ENCODE measurements at places on chromosomes 4 and X.

GRCh38 chr4:142700531-142700930, 145.6 kb downstream of the INPP4B start:
- no peak for DNase-seq

DNA sequence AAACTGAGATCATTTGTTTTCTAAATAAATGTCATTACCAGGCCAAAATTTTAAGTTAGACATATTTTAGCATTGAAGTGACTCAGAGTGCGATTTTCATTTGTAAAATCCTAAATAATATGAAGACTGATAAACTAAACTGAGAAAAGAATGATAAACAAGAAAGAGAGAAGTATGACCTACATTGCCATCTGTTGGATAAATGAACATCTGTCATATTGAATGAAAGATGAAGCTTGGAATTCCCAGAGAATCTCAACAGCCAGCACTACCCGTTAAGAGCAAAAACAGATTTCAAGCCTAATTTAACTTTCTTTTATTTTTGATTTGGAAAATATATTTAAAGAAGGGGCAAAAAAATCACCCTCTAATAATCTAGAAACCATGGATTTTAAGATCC, 591.0 kb upstream of the ATOH1 start:
- no peak for DNase-seq

- no peak for DNase-seq
Observed at GRCh38 chr4:150078579-150079080, 385 bp downstream of the DCLK2 start.

DNA sequence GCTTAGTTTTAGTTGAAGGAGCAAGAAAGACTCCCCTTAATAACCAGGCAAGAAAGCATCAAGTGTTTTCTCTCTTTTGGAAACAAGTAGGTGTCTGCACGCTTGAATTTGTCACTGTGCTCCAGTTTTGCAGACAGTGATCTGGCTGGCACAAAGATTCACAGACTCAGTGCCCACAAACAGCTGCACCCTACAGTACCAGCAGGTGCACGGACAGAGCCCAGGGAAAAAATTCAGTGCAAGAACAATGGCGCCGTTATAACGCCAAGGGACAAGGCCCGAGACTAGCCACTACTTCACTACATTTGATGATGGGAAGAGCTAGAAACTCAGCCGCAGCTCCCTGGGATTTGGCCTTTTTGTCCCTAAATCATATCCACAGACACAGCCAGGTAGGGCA, 56.0 kb downstream of the ZNF827 start:
- DNase-seq = no peak

GRCh38 chr4:4947721-4948120, 71.5 kb downstream of the CYTL1 start:
- no peak for DNase-seq

GRCh38 chr4:13543839-13544605, at the start of gene NKX3-2:
Gene NKX3-2, minus strand, starts transcription at chr4:13544508. Its CDS starts 94 bp downstream, at chr4:13544414.
- DNase-seq = no peak

DNA sequence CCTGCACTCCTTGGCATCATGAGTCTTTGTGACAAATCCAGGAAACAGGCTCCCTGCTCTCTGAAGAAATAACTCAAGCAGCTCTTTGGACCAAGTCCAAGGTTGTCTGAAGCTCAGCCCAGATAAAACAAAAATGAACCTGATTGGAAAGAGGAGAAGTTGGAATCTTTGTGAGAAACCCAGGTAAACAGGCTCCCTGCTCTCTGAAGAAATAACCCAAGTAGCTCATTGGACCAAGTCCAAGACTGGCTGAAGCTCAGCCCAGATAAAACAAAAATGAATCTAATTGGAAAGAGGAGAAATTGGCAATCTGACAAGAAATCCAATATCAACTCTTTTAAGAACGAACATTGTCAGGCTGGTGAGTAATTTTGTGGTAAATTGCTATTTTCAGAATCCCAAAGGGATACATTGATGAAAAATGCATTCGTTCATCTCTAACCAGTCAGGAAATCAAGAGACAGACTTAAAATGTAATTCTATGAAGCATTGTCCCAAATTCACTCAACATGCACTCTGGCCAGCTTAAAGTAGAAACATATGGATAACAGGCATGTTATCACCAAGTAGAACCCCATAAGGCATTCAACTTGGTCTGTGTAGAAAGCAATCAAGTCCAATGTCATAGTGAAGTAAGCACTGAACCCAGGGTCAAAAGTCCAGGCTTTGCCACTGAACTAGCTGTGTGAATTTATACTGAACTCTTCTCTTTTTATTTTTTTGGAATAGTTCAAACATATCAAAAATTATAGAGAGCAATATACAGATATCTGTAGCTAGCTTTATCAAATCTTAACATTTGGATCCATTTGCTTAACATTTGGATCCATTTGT, 16.8 kb upstream of the NFXL1 start:
- no peak for DNase-seq

- DNase-seq = no peak
Observed at GRCh38 chr4:126046081-126046614, 731.4 kb downstream of the FAT4 start.

DNA sequence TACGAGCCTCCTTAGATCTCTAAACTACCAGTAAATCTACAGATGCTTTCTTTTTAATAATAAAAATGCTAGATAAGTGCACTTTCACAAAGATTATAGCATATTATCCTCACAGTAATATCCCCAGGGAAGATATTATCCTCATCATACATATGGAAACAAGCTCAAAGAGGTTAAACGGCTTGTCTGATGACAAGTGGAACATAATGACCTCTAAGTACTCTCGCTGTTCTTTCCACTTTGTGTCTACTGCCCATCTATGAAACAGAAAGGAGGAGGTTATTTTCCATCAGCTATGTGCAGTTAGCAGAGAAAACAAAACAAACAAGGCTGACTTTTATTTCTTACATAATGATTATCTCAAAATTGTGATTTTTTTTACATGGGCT, 42.8 kb upstream of the PRDM8 start:
- no peak for DNase-seq

DNA sequence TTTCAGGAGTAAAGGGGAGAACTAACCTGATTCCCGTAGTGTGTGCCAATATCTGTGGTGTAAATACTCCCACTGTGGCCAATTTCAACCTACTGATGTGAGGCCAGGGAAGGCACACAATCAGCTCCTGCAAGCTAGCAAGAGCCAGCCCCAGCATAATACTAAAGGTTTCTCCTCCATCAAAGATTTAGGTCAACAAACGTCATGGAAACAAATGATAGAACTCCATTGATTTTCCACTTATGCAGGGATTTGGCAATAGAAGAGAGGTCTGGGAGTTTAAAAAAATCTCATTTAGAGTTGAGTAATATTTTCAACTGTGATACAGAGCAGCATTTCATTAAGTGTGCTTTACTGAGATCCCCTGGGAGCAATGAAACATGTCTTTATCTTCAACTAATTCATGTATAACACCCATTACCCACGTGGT, 15.8 kb upstream of the VEGFD start:
- no peak for DNase-seq

GRCh38 chrX:20265221-20265725, 1.4 kb downstream of the RPS6KA3 start:
- DNase-seq = no peak

DNA sequence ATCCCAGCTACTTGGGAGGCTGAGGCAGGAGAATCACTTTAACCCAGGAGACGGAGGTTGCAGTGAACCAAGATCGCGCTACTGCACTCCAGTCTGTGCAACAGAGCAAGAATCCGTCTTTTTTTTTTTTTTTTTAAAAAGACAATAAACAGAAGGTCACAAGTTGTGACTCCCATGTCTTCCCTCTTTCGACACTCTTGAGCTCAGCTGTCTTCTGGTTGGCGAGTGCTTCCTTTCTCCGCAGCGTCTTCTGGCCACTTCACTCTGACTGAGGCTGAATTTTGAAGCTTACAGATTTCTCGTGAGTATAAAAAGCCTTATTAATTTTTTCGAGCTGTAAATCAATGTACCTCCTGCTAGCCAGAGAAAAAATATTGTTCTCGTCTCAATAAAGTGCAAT, 124.9 kb downstream of the STOX2 start:
- no peak for DNase-seq

GRCh38 chrX:78213331-78213730, 73.9 kb upstream of the TAF9B start:
- no peak for DNase-seq

DNA sequence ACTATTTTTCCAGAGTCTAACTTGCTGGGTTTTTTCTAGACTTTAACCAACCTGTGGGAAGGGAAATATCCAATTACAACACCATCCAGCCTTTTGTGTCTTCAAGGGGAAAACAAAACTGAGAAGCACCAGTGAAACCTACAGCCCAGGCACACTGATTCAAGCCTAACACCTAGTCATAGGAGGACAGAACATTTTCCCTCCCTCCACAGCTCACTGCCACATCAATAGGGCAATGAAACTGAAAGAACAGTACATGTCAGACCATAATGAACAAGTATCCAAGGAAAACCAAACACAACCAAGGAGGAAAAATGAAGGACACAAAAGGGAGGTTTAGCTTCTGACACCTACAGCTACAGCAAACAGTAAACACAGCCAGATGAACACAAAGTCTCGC, 17.6 kb downstream of the MAGEA8 start:
- no peak for DNase-seq

- DNase-seq = no peak
Observed at GRCh38 chr4:174764105-174764729, 64.8 kb downstream of the GLRA3 start.

DNA sequence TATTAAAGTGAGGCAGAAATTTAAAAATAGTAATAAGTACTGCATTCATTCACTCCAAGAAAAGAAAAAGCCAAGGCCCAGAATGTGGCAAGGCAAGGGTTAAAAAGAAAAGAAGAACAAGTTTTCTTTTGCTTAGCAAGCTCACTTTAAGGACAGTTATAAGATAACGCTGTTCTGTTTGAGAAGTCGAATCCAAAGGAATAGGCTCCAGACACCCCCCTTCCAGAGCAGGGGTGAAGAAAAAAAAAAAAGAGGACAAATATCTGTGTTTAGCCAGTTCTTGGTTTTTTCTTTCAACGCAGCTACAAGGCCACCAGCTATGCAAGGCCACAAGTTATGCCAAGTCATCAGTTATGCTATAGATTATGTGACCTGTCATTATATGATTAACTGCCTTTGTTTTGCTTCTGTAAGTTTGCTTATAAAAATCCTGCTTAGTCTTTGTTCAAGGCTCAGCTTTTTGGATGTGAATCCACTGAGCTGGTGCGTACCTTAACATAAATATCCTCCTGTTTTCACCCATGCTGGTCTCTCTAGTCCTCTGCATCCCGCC, 1.4 kb downstream of the GRK4 start:
- no peak for DNase-seq

DNA sequence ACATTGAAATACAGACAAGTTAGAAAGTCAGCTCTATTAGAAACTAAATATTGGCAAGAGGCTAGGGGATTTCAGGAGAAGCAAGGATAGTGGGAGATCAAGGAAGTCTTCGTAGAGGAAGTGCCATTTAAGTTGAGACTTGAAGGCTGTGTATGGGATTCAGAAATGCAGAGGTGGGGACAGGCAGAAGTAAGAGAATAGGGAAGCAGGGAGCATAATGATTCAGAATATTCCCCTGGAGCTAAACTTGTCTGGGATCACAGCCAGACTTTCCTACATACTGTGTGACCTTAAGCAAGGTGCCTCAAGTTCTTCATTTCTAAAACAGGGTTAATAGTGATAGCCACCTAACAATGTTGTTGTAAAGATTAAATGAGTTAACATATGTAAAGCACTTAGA, 108.8 kb downstream of the DDIT4L start:
- no peak for DNase-seq

- no peak for DNase-seq
Observed at GRCh38 chrX:40471965-40472648, 108.7 kb upstream of the ATP6AP2 start.

DNA sequence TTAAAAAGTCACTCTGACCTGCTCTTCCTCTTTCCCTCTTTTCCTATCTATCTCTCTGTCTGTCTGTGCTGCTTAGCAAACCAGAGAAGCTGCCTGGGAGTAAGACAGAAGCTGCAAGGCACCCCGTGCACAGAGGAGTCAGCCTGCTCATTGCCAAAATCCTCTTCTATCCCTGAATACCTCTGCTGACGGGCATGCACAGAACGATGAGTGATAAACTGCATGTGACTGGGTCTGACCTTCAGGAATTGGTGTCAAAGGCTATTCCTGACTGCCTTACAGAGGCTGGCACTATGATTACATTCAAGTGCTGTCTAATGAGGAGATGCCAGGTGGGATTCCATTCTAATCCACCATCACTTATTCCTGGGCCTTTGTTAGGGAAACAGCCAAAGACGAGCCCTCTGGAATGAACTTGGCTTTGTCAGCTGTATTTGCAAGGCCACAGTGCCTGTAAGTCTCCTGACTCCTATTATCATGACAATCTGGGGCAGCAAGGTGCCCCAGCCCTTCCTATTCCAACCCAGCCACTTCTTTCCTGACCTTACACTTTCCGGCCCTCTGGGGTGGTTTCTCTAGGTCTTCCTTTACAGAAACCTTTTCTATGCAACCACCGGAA, 45.4 kb upstream of the CTAG2 start:
- DNase-seq = no peak

GRCh38 chr4:71473541-71474240, 134.9 kb downstream of the SLC4A4 start:
- no peak for DNase-seq

GRCh38 chr4:141909541-141909940, 273.2 kb downstream of the IL15 start:
- no peak for DNase-seq

DNA sequence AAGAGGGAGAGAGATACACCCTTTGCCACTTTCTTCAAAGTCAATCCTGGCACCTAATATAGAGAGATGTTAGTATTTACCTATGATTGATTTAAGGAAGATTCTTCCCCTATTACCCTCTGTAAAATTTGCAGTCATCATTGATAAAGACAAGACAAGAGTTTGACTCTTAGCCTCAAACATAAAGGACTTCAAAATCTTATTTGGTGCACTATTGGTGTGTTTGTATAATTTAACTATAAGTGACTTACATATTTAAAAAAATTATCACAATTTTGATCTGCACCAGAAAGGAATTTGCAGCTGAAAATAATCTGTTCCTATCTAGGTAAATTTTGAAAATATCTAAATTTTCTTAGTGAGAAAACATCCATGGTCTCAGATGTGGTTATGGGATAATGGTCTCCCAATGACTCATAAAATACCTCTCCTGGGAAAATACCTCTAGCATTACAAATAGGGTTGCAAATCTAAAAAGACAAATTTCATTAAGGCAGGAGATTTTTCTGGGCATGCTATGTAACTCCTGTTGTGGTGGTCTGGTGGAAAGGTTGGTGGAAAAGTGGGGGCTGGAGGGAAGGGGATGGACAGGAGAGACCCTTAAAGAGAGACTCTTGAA, 173.6 kb upstream of the MED14 start:
- DNase-seq = no peak

GRCh38 chr4:182862141-182862875, 54.9 kb downstream of the DCTD start:
- no peak for DNase-seq

GRCh38 chr4:55947254-55947882, 1.4 kb upstream of the CEP135 start:
- DNase-seq = no peak

Measured in cortex of kidney (tissue), 1 donor.